ENCODE measurements at places on chromosomes 2 and 18.
A peak's percentile ranks its signal among the peaks of the same experiment; 100 is the strongest.

DNA sequence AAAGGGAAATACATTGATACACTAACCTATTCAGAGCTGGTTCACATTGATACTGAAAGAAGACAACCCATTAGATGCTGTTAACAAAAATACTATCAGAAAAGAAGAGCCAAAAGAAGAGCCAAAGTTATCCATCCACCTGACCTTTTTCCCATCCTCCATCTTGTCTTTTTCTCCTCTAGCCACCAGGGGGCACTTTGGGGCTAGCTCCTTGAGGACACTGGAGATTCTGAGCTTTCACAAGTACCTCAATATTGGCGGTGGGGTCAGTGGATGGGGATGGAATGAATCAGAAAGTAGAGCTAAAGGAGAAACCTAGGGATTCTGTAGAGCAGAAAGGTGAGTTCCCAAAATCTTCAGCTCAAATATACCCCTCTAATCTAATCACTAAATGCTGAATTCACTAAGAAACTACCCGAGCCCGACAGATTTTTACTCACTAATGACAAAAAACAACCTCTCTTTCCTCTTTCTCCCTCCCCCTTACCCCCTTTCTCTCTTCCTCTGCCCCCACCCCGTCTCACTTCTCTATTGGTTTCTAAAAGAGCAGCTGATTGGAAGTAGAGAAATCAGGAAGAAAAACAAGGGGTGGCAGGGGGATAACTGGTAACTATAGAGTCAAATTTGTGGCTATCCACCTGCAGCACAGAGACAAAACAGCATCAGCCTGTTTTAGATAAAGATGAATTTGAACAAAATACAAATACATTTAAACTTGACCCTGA, 203.3 kb downstream of the TCF4 start:
- no peak for DNase-seq

DNA sequence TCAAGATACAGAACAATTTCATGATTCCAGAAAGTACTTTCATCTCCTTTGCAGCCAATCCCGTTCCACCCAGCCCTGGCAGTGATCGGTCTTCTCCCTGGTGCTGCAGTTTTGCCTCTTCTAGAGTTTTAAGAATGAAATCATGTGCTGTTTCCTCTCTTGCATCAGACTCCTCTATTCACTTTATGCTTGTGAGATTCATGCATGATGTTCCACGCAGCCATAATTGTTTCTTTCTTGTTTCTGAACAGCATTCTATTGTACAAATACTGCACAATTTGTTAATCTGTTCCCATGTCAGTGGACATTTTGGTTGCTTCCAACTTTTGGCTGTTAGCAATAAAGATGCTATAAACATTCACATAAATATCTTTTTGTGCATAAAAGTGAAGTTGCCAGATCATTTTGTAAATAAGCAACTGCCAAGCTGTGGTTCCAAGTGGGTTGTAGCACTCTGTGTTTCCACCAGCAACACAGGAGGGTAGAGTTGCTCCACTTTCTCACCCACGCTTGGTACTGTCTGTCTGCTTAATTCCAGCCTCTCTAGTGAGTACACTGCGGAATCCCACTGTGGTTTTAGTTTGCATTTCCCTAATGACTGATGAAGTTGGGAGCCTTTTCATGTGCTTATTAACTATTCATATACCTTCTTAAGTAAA, 104.5 kb downstream of the TWIST2 start:
- no peak for DNase-seq

DNA sequence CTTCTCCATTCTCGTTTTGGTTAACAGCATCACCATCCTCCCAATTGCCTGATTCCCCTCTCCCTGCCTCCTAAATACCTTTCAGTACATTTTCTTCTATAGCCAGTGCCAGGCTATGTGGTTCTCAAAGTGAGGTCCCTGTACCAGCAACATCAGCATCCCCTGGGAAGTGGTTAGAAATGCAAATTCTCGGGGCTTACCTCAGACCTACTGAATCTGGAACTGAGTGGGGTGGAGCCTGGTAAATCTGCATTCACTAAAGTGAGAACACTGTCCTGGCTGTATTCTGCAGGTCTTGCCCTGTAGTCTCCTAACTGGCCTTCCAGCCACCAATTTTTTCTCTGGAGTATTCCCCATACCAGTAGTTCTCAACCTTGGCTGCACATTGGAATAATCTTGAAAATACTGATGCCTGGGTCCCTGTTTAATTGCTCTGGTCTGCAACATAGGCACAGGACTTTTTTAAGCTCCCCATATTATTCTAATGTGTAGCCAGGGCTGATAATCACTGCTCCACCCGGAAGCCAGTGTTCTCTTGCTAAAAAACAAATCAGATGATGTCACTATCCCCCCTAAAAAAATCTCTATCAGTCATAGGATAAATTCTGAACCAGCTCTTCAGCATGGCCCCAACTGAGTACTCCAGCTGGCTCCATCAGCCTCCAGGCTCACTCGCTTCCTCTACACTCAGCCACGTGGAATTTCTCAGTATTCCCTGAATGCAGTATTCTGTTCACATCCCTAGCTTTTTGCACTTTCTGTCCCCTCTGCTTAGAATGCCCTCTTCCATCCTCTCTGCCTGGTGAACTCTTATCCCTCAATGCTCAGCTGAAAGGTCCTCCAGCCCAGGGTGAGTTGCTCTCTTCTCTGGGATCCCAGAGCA, 98.4 kb downstream of the CDK15 start:
- no peak for DNase-seq

- no peak for DNase-seq
Observed at GRCh38 chr2:64277101-64277849, 133.1 kb upstream of the PELI1 start.

- no peak for DNase-seq
Observed at GRCh38 chr2:138421315-138421970, 80.1 kb upstream of the SPOPL start.

GRCh38 chr2:62870966-62871365, 165.5 kb downstream of the EHBP1 start:
- no peak for DNase-seq

- no peak for DNase-seq
Observed at GRCh38 chr18:13568443-13569392, 157.6 kb downstream of the FAM210A start.

DNA sequence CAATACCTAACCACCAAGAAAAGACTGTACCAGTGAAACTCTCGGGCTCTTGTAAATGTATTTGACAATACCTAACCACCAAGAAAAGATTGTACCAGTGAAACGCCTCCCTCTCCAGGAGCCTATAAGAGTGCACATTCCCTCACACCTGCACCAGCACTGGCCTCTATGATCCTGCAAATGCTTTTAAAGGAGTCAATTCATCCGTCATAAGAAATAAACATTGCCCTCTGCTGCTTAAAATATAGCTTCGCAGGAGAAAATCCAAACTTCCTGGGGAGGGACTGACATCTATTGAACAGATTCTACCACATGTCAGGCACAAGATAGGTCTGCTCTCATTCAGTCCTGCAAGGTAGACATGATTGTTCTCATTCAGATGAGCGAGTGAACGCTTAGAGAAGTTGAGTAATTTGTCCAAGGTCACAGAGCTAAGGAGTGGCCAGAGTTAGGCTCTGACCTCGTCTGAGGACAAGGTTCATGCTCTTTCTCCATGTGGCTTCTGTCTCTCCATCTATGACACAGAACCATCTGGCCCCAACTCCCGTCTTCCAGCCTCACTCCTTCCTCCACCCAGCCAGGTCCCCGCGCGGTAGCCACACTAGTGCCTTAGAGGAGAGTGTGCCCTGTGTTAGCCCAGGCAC, 38.7 kb downstream of the MCFD2 start:
- DNase-seq, result no peak

DNA sequence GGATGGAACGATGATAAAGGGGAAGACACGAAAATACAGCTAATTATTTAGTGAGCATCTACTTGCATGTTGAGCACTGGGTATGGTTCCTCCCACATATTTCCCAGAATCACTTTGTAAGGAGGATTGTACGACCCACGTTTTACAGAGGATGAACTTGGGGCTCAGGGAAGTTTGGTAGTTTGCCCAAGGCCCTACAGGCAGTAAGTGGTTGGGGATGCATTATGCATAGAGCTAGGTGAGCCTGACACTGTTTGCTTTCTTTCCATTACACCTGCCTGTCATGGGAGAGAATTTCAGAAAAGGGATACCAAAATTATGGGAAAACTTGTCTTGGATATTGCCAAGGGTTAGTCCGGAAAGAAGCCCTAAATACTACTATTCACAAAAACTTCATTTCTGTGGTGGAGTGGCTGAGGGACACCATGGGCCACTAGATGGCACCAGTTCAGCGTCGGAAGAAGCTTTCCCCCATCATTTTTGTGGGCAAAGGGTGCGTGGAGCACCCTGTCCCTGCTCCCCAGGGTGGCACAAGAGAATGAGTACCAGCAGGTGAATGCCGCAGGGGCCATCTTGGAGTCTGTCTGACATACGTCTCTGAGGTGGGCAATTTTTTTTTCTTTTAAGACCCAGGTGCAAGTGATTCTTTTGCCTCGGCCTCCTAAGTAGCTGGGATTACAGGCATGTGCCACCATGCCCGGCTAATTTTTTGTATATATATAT, 23.5 kb upstream of the C18orf32 start:
- peak; percentile 26 for DNase-seq

GRCh38 chr2:6791682-6792081, 74.0 kb downstream of the CMPK2 start:
- DNase-seq, result no peak

DNA sequence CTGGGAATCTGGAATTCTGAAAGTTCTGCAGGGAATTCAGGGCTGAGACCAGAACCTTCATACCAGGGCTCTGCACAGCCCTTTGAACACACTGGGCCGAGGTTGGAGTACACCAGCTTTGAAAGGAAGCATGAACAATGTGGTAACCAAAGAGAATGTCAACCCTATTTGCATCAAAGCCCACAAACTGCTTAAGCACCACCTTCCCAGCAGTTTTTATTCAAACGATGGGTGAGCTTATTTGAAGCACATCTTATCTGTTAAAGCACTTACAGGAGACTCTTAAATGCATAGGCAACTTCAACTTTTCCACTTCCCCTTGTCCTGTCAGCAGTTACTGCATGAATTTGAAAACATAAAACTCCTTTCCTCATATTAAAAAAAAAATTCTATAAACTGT, 96.6 kb downstream of the TXNL1 start:
- DNase-seq, result no peak

DNA sequence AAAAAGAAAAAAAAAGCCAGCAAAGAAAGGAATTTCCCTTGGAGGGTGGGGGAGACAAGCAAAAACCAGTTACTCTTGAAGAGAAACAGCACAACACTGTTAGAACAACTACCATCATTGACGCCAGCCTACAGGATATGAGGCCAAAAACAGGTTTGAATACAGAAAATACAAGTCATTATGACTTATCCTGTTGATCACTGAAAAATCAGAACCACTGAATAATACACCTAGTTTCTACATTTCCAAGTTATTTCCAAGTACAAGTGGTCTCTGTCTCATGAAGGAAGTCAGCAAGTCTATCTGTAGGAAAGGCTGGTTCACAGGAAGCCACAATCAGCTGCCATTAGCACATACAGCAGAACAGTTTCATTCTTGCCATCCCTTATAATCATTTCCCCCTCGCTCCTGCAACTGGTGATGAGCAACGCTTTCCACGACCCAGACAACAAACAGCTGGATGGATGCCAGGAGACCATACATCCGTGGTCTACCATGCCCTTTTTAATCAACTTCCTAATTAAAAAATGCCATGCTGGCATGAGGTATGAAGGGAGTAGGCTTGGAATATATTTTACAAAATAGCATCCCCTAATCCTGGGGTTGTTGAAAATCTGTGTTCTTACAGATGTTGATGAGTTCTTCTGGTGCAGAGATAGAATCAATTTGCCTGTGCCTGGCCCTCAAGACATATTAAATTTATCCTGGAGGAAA, 10.4 kb downstream of the MYT1L start:
- no peak for DNase-seq

GRCh38 chr2:16167870-16168426, 227.6 kb downstream of the MYCN start:
- DNase-seq, result no peak

DNA sequence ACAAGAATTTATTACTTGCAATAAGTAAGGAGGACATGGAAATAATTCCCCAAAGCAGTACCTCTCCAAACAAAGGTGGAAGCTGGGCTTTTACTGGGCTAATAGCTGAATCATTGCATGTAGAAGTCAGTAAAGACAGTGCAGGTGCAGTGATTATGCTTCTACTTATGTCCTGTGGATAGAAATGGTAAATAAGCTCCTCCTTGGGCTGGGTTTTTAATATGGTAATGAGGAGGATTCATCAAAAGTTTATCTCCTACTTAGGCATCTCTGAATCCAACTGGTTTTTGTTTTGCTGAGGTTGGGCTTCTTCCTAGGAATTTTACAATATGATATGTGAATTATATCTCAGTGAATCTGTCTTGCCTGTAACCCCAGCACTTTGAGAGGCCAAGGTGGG, 297.4 kb upstream of the MC4R start:
- DNase-seq, result no peak

GRCh38 chr2:72579591-72580180, 246.1 kb downstream of the EXOC6B start:
- no peak for DNase-seq

DNA sequence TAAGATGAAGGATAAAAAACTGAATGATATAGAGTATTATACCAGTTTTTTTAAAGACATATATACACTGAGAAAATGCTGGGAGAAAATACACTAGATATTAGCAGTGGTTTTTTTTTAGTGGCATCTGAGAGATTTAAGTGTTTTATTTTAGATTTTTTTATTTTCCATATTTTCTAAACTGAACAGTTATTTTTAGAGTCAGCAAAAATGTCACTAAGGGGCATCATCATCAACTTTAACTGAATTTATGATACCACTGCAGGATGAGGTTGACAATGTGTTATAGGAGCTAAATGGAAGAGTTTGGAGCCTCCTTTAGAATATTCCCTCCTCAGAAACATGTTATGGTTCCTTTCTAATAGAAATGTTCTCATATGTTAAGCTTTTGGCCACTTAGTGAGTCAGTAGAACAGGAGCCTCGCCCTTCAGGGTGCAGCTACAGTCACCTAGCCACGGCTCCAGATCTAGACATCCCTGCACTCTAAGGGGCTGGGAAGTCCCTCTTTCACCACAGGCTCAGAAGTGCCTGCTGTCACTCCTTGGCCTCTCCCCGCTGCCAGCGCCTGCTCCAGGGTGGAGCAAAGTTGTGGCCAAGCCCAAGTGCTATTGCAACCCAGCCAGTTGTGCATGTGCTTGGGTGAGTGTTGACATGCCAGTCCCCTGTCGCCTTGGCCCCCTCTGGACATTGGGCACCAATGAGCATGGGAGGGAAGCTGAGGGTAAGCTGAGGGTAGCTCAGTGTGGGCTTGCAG, 210.7 kb upstream of the RASGRP3 start:
- no peak for DNase-seq

Data from T-helper 17 cell (primary cell).